NCI-H1092 (cell line): ENCODE measurements at places on chromosomes 12 and 14.

DNA sequence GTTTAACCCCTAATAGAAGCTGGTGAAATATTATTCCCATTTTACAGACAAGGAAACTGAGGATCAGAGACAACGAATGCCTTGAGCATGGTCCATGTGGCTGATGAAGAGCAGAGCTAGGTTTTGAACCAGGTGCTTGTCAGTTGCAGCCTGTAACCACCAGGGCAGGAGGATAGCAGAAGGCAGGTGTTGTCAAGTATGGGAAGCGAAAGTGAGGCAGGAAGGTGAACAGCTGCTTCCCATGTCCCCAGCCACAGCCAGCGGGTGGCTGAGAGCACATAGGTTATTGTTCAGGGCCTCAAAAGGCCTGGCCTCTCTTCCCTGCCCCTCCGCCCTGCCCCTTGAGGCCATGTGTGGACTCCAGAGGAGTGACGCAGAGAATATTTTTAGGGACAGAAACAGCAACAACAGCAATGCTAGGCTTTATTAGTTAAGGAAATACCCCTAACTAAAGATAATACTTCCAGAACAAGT, 39.6 kb downstream of the IQSEC3 start:
- peak; percentile 62 for DNase-seq

- no peak for DNase-seq
Measured at GRCh38 chr12:26188127-26188526, 7.2 kb upstream of the SSPN start.

GRCh38 chr14:100667656-100668055, 59.0 kb upstream of the DLK1 start:
- no peak for DNase-seq

- no peak for DNase-seq
Measured at GRCh38 chr14:57933349-57933748, 67.5 kb upstream of the SLC35F4 start.

GRCh38 chr14:53186532-53186931, 33.4 kb upstream of the DDHD1 start:
- DNase-seq: no peak

GRCh38 chr12:1870086-1870485, 48.4 kb downstream of the CACNA2D4 start:
- DNase-seq: no peak

GRCh38 chr12:75509621-75510020, 1.8 kb downstream of the KRR1 start:
- DNase-seq: no peak

GRCh38 chr14:28661171-28661772, 105.3 kb upstream of the FOXG1 start:
- no peak for DNase-seq

GRCh38 chr14:22764382-22764781, 2.1 kb upstream of the OXA1L start:
- no peak for DNase-seq

GRCh38 chr12:252636-253035, 10.0 kb downstream of the SLC6A13 start:
- no peak for DNase-seq

DNA sequence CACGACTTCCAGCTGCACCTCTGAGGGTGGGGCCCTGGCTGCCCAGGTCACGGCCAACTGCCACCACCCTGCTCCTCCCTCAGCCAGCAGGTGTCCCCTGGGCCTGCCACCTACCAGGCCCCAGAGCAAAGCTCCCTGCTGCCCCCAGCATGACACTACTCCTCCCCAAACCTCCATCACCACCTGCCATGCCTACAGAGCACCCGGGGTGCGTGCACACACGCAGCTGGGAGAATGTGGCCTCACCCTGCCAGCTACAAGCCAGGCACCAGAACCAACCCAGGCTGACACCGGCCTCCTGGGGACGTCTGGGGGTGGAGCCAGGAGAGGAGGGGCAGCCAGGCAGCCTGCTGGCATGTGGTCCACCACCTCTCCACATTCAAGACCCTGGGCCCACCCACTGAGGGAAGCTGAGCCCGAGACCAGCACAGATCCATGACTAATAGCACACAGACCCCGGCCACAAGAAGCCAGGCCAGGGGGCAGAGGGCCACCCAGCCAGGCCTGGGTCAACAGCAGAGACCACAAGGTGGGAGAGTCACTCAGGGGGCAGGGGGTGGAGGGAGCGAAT, 3.4 kb downstream of the JAG2 start:
- no peak for DNase-seq

- no peak for DNase-seq
Measured at GRCh38 chr12:44294649-44295048, 458.8 kb downstream of the TMEM117 start.

DNA sequence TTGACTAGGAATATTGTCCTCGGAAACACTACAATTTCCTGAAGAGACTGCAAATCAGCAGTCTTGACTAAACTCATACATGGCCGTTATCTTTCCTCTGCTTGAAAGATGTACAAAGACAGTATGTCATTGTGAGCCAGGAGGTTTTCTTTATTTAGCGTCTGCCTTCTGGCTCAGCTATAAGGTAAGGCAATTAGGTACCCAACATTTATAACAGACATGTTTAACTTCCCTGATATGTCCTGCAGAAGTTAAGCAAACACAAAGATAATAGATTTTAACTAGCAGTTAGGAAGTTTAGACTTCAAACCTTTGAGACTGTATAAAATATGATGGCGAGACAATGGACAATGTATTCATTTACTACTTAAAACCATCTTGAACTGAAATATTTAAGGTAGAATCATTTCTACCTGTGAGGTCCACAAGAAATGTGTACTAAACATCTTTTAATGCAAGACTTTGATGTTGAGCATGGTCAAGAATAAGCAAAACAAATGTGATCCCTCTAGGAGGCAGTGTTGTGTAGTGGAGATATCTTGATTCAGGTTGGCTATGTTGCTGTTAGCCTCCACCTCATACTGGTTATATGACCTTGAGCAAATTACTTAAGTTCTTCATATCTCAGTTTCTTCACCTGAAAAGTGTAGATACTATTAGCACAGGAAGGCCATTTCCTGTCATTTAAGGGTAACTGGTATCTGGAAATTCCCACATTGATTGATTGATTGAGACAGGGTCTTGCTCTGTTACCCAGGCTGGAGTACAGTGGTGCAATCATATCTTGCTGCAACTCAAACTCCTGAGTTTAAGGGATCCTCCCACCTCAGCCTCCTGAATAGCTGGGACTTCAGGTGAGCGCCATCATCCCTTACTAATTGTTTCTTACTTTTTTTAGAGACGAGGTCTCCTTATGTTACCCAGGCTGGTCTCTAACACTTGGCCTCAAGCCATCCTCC, 96.3 kb upstream of the EEA1 start:
- DNase-seq: peak; percentile 14

DNA sequence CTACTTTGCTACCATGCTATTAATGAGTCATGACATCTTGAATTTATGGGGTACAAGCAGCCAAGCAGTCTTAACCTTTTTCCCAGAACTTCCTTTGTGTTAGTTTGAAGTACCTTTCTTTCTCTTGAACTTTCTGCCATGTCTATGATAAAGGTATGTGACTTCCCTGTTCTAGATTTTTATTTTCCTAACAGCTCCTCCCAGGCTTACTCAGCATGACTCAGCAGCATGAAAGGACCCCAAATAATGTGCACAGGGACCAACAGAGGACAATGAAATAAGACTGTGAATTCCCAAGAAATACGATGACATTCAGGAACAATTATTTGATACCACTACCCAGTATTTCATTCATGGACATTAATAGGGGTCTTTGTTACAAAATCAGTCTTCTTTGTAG, 60.0 kb downstream of the TTC6 start:
- DNase-seq: no peak

DNA sequence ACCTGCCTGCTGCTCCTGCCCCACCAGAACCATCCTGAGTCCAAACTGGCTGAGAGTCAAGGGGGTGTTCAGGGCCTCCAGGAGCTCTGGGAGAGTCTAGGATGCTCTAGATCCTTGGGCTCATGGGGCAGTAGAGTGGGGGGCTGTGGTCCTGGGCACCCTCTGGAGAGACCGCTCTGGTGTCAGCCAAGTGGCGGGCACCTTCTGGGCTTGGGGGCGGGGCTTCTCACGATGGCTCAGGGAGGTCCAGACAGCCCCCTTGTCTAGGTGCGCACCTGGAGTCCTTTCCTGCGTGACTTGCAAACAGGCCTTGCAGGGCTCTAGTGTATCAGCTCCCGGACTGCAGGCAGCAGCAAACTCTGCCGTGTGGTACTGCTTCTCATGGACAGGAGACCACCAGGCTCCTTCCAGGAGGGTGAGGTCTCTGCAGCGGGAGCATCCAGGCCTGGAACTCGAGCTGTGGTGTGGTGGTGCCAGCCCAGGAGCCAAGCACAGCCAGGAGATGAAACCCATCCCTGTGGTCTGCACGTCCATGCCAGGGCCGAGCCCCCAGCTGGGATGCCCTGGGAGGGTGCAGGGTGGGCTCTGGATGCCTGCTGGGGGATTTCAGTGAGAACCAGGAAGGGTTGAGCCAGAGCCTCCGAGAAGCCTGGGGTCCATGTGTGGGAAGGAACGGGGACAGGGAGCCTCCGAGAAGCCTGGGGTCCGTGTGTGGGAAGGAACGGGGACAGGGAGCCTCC, 15.0 kb downstream of the PACS2 start:
- DNase-seq: no peak

DNA sequence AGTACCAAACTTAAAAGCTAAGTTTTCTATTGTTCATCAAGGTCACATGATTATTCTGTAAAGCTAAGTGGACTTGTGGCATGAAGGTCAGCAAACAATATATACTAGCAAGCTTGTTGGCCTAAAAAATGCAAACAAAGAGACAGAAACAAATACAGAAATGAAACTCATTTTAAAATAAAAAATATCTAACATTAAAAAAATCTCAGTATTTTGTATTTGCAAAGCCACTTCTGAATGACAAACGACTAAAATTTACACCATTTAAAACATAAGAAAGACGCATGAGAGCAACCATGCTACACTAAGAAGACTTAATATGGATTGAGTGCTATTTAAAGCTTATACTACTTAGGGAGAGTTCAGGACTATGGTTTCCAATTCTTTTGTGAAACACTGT, 72.8 kb upstream of the BBS10 start:
- no peak for DNase-seq

DNA sequence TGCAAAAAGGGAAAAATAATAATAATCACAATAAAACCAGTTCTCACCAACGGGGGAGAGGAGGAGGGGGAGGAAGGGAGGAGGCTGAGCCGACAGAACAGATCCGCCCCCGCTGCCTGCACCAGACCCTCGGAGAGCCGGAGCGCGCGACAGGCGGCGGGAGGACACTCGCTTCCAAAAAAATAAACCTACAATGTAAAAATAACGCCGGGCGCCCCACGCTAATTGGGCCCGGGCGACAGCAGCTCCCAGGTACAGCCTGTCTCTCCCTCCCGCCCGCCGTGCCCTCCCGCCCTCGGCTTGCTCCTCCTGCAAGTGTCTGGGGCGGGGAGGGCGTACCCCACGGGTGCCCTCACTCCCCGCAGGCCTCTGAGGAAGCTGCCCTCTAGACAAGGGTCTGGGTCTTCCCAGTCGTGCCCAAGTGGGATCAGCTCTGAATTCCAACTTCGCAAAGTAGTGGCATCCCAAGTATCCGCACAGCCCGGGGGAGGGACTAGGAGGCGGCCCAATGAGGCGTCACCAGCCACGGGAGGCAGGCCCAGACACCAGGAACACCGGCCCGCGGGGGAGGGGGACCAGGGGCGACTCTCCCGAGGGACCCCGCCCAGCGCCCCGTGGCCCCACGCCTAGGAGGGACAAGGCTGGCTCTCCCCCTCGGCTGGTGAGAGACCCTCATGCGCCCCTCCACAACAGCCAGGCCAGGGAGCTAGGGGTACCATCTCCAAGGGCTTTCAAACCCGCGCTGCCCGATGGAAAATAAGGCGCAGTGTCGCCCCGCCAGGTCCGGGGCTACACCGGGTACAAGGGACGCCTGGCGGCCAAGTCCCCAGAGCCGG, 1.0 kb downstream of the NCOR2 start:
- DNase-seq: no peak

GRCh38 chr14:89324501-89325298, 92.3 kb downstream of the FOXN3 start:
- no peak for DNase-seq

DNA sequence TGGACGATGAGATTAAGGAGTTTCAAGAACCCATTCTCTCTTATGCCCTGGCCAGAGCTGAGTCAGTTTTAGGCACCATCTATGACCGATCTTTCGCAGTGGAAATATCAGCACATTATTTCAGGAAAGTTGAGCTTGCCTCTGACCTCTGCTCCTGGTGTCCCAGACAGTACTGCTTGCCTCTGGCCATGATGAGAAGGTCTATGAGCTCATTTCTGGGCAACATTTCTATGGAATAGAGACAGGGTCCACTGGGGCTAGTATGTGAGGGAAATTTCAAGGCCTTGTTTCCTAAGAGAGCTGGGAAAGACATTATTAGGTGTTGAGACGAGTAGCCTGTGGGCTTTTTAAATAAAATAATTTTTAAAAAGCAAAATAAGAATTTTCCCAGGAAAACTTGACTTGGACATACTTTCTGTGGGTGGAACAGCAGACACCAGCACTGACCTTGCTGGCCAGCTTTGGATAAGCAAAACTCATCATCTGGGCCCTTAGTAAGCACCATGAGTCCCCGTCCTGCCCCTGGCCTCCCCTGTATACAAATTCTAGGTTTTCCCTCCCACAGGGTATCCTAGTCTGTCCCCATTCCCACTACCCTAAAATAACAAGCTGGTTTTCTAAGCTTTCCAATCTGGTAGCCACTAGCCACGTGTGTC, 43.4 kb downstream of the DIO2 start:
- no peak for DNase-seq

DNA sequence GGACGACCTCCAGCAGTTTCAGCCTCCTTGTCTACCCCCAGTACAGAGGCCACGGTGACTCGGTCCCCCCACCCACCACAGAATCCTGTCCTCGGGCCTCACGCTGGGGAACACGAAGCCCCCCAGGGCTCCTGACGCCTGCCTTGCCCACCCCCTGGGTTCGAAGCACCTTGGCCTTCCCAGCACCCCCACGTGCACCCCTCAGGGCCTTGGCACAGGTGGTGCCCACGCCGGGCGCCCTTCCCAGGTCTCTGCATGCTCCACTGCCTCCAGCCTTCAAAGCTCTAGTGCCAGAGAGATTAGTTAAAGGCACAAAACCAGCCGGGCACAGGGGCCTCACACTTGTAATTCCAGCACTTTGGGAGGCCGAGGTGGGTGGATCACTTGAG, 61.8 kb downstream of the NOC4L start:
- no peak for DNase-seq

DNA sequence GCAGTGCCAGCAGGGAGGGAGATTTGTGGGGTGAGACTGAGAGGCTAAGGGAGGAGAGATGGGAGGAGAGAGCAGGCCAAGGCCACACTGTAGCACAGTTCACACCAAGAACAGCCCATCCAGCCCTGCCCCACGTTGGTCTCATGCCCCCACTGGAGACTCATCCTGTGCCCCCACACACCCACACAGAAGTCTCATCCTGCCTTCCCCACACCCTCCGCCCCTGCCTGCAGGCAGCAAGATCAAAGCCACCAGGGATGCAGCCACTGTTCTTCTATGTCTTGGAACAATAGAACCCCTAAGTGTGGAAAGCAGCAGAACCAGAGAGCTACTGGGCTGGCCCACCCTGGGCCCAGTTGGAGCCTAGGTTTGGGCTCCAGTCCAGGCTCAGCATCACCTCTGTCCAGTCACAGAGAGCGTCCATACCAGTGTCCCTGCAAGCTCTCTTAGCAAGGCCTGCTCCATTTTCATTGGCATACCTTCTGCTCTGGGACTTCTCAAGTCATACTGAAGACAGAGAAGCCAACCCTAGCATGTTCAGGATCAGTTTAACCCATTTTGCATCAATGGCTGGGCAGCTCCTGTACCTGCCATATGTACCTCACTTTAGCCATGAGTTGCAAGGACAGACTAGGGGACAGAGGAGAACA, 31.7 kb upstream of the HDAC7 start:
- DNase-seq: no peak
